Epithelial cell of proximal tubule (primary cell): ENCODE measurements at places on chromosomes 7 and 10.
A peak's percentile ranks its signal among the peaks of the same experiment; 100 is the strongest.

DNA sequence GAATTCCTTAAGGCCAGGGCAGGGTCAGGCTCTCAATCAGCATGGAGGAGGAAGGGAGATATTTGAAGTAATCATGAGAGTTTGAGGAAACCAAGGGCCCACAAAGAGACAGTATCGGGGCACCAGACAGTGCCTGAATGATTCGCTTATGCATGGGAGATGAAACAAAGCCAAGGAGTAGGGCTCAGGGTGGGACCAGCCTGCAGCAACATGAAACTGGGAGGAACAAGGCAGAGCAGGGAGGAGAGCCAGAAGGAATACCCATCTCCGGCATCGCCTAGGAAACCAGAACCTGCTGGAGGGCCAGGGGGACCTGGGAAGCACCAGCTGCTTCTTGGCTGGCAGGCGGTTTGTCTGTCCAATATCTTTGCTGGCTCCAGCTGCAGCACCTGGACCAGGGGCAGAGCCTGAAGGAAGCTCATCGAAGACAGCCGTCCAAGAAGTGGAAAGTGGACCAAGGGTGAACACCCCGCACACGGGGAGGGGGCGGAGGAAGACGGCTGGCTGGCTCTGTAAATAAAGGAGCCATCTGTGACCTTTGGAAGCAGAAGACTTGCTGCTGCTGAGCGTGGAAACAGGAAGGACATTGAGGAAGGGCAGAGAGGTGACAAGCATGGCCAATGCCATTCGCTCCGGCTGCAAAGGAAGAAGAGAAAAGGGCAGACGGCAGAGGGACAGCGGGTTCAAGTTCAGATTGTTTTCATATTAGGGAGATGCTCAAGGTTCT, 34.4 kb upstream of the ECHDC3 start:
- DNase-seq = no peak

- DNase-seq = no peak
These were observed 33.6 kb upstream of the A1CF start for GRCh38 chr10:50919010-50919409.

DNA sequence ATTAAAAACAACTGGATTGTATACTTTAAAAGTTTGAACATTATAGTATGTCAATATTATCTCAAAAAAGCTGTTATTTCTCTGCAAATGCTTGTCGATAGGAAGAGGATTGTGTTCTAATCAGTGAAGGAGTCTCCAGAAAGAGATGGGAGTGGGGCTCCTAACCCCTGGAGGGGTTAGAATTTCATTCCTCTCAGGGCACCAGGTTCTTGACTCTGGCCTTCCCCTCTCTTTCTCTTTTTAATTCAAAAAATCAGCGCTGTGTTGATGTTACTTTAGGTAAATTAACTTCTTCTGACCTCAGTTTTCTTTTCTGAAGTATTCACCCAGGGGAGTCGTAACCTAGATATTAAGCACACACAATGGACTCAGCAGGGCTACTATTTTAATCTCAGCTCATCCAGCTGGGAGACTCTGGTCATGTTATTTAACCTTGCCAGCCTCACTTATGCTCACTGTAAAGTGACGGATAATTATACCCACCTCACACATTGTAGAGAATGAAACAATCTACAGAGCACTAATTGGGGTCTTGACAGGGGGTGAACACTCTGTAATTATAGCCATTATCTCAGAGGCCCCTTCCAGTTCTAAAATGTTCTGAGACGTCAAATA, 59.4 kb downstream of the GCC1 start:
- DNase-seq = no peak

DNA sequence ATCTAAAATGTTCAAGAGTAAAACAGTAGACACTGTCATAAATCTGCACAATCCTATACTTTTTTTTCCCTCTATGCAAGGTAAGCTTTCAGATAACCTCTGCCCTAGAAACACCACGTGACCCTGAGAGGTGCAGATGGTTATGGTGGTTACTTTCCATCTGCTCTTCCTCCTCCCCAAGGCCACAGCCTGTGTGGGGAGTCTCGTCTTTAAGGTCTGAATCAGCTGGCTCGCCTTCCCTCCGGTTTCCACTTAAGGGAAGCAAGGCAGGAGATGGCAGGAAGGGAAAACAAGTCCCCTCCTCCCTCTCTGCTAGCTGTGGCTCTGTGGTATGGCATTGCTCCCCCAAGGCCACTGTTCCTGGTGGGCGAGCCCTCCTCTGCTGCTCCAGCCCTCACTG, 181.8 kb downstream of the GLI3 start:
- no peak for DNase-seq

DNA sequence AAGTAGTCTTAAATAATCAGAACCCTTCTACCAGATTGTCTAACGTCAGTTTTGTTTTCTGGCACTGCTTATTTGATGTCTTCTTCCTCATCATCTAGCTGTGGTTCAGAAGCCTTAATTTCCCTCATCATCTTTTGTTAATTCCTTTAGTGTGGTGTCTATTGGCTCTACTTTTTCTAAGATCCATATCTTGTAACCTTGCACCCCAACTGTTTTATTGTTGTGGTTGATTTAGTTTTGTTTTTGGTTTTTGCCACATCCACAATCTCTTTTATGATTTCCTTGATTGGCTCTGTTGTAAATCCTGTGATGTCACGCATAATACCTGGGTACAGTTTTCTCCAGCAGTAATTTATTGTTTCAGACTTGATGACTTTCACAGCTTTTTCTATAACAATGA, 463.5 kb upstream of the TEX47 start:
- DNase-seq = no peak

GRCh38 chr10:97512993-97513392, 14.3 kb downstream of the UBTD1 start:
- no peak for DNase-seq

DNA sequence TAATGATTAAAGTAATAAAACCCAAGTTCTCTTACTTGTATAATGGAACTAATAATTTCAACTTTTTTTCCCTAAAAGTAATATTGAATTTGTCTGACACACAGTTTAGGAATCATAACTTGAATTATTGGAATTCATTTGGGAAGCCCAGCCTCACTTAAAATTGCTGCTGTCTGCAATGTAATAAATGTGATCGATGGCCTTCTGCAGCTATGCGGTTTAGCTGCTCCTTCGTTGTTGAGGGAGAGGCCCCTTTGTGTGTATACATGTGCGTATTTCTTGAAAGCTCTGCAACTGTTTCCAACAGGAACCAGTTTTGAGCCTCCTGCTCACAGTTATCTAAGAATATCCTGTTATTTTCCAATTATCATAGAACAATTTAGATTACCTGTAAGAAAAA, 152.5 kb downstream of the AKR1D1 start:
- DNase-seq = no peak

GRCh38 chr7:43872406-43873110, 3.2 kb upstream of the MRPS24 start:
- DNase-seq = peak; percentile 31

DNA sequence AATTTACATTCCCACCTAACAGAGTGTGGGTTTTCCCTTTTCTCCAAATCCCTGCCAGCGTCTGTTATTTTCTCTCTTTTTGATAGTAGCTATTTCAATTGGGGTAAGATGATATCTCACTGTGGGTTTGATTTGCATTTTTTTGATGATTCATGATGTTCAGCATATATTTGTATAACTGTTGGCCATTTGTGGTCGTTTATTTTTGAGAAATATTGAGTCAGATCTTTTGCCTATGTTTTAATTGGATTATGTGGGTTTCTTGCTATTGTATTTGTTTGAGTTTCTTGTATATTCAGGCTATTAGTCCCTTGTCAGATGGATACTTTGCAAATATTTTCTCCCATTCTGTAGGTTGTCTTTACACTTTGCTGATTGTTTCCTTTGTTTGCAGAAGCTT, 193.8 kb downstream of the ABCA13 start:
- DNase-seq = no peak

DNA sequence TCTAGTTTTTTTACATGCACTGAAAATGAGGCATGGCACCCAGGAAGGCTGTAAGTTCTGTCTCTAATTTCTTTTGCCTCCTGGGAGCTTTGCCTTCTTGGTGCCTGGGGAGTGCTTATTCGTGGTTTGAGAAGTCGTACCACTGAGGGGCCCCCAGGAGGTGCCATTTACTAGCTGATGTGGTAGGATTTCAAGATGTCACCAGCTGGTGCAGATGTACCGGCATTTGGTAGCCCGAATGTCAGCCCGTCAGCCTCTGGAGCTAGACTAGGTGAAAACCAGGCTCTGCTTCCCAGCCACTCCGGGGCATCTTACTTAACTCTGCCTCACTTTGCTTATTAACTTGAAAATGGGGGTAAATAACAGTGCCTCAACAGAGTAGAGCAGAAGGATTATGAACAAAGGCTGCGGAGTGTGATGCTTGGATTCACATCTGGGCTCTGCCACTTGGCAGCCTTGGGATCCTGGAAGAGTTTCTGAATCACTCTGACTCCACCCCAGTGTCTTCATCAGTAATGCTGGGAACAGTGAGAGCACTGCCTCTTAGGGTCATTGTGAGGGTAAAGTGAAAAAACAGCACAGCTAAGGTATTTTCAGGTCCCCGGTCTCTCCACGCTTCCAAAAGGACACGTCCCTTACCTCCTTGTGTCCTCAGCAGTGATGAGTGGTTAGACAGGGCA, 31.4 kb upstream of the BTBD16 start:
- no peak for DNase-seq

DNA sequence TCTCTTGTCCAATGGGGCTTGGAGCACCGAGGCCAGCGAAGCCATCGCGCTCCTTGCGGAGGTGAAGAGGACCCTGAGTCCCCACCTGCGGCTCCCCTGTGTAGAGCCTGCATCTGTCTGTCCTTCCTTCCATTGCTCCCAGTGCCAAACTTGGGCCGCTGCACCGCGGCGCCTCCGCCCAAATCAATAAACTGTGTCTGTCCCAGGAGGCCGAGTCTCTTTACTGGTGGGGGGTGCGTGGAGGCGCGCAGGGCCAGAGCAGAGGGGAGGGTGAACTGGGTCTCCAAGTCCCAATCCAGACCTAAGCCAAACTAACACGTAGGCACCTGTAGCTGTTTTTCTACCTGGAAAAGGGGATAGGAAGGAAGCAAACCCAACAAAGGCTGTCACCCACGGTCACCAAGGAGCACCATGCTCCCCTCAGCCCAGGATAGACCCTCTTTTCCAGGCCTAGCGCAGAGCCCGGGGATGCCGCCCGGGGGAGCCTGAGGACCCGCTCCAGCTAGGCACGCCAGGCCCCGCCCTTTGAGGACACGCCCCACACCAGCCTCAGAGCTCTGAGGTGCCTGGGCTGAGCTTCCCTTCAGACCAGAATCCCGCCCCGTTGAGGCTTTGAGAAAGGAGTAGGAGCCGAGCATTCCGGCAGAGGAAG, 1.2 kb upstream of the CHAT start:
- no peak for DNase-seq

- no peak for DNase-seq
These were observed 252.7 kb upstream of the HABP2 start for GRCh38 chr10:113300201-113300600.

DNA sequence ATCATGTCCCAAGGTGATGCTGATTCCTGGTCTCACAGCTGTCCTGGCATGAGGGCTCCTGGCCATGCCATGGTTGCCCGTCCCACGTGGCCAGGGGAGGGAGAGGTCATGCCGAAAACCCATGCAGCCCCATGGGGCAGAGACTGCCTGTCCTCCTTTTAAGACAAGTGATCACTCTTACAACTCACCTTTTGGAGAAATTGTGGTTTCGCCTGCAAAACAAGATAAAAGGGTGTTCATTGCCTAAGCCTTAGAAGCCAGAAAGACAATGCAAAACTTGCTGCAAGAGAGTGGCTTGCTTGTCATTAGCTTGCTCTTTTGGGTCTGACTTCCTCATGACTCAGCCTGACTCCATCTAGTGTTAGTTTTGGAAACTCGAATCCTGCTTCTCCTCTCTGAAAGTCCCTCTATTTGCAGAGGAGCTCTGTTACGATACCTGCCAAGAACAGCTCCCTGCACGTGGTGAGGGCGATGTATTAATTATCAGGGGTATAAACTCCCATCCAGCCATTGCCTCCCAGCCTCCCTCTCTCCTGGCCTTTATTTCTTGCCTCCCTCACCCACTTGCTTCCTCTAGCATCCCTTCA, 26.7 kb downstream of the TMEM273 start:
- DNase-seq = peak; percentile 16

DNA sequence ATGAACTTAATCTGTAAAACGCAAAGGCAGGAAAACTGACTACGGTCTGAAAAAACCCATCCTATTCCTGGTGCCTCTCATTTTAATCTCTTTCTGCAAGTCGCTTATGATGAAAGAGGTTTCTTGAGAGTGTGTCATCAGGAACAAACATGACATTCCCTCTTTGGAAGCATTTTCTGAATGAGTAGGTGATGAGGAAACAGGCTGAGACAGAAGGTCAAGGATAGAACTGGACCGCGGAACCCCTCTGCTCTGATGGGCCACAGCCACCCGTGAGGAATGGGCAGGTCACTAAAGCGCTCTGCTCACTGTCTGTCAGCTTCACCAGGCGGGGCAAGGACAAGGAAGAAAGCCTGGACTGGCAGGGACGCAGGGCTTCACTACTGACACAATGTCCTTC, 28.6 kb downstream of the BEND7 start:
- no peak for DNase-seq

GRCh38 chr10:132270721-132271457, 36.9 kb downstream of the STK32C start:
- DNase-seq = no peak

DNA sequence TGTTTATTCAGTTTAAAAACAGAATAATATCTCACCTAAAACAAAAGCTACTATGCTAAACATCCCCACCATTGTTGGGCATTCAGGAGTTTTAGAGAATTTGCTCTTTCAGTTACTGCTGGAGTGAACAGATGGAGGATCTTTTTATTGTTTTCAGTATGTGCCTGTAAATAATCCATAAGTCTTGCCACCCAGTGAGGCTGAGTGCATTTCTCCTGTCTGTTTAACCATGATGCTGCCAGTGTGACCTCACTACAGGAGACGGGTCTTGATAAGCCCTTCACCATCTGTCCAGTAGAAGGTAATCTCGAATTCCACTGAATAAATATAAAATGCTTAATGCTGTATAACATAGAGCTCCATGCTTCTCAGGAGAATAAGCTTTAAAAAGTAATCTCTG, 430.9 kb downstream of the POM121L12 start:
- no peak for DNase-seq

DNA sequence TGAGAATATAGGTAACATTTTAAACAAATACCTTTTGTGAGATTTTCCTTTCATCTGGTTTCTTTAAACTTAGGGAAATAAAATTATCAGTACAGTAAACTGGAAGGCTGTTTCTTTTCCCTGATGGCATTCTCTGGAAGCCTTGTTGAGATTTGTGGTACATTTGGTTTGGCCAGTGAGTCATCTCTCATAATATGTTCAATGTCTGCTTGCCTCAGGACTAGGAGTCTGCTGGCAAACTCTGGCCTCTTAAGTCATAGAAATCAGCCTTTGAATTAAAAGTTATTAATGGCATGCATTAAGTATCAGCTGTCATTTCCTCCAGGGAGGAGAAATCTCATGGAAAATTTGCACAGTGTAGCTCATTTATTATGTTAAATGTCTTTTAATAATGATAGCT, 316.6 kb upstream of the KIAA1217 start:
- DNase-seq = no peak

- DNase-seq = no peak
These were observed 27.0 kb downstream of the IMMP2L start for GRCh38 chr7:111535142-111535870.

DNA sequence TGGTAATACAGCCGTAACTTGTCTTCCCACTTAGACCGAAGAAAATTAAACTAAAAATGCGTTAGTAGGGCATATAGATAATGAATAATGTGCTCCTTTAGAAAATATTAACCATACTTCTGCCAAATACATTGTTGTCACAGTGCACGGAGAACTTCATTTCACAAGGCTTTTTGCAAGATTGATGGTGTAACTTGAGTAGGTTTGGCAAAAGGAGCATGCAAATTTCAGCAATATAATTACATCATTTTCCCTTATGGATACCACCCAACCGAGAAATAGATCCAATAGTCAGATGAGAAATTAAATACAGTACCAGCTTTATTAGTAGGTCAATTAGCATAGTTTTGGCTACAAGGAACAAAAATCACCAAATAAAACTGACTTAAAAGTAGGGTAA, 792.6 kb upstream of the C7orf33 start:
- no peak for DNase-seq
